ENCODE measurements at places on chromosomes 7 and 10.

DNA sequence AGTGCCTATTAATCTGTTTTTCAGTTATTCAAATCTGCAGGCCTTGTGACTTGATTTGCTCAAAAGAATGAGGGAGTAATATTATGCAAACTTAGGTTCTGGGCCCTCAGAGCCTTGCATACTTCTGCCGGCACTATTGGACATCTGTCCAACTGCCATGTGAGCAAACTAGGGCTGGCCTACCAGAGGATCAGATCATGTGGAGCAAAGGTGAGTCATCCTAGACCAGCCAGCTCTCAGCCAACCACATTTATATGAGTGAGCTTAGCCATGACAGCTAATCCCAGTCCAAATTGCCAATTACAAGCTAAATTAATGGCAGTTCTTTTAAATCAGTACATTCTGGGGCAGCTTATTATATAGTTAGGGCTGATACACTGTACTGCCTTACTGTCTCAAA lies 69.6 kb downstream of the SDHAF3 start:
- DNase-seq, result no peak

DNA sequence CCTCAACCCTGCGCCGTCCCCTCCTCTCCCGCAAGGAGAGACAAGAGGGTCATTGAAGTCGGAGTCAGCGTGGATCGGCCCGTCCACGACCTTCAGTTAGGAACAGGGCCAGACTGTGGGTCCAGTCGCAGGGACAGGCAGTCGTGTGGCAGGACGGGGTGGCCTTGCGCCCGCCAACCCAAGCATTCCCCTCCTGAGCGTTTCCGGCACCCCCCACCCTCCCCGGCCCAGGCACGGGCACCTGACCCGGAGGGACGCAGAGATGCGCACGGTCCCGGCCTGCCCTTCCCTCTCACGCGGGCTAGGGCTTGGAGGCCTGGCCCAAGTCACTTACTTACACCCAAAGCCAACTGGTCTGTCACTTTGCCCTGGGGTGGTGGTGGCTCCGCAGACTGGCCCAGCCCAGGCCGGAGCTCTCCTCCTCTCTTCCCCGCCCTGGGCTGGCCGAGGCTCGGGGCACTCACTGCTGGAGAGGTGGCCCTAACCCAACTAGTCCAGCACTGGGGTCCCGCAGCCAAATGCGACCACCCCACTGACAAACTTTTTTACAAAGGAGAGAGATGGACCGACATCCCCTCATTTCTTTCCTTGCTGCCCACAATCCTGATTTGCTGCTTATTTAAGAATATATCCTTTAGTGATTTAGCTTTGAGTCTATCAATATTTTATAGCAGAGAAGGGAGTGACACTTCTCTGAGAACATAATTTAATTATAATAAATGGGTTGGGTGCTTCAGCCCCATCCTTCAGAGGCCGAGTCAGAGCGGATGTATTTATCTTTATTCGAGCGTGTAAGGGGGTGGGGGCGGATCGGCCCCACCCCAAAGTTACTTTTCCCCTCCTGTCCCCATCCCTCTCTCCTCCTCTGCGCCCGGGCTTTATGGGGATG lies 1.2 kb upstream of the UNCX start:
- DNase-seq, result no peak

GRCh38 chr10:46559231-46559671 lies 2.8 kb upstream of the GPRIN2 start:
- no peak for DNase-seq

DNA sequence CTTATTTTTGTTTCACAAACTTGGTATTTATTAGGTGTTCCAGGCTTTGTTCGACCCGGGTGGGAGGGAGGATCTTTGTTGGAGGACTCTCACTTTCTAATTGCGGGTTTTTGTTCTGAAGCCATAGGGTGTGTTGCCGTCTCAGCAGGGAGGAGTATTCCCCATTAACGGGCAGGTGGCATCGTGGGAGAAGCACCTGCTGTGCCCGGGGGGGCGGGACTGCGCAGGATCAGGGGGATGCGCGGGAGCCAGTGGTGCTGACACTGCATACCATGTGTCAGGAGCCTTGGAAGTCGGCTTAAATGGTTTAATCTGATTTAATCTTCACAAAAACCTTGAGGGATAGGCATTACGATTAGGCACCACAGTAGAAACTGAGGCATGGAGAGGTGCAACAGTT lies 113.0 kb downstream of the MGMT start:
- DNase-seq, result no peak

DNA sequence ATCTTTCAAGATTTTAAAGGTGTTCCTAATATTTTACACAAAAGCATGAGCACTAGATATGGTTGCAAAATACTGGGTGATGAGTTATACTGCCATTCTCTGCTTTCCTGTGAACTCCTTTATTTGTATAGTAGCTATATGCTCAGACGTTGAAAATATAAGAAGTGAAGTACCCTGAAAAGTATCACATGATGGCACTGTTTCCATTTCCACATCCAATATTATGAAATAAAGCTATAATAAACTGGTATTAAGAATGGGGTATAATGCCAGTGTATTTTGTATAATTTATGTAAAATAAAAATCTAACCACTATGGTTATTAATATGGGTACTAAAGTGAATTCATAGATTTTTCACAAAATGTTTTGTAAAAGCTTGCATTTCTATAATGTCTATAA lies 79.6 kb upstream of the FOXP2 start:
- DNase-seq, result no peak

GRCh38 chr7:92916770-92917224 lies 80.4 kb upstream of the CDK6 start:
- DNase-seq, result no peak

- DNase-seq, result no peak
These were observed 11.7 kb downstream of the PTPRE start for GRCh38 chr10:127918572-127918971.

DNA sequence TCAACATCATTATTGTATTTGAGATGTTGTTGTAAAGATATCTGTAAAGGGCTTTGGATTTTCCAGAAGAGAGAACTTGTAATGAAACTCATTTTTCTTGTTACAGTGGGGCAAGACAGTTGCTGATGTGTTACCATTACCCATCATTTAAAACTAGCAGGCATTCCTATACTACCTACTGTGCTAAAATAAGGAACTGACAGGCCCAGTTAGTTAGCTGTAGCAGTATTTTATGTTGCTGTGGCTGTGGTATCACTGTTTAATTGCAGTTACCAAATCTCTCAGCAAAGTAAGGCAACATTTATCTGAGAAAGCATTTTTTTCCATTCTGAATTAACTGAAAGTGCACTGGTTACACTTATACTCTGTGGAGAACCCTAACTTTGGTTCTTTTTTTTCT lies 9.9 kb downstream of the ST7 start:
- no peak for DNase-seq

DNA sequence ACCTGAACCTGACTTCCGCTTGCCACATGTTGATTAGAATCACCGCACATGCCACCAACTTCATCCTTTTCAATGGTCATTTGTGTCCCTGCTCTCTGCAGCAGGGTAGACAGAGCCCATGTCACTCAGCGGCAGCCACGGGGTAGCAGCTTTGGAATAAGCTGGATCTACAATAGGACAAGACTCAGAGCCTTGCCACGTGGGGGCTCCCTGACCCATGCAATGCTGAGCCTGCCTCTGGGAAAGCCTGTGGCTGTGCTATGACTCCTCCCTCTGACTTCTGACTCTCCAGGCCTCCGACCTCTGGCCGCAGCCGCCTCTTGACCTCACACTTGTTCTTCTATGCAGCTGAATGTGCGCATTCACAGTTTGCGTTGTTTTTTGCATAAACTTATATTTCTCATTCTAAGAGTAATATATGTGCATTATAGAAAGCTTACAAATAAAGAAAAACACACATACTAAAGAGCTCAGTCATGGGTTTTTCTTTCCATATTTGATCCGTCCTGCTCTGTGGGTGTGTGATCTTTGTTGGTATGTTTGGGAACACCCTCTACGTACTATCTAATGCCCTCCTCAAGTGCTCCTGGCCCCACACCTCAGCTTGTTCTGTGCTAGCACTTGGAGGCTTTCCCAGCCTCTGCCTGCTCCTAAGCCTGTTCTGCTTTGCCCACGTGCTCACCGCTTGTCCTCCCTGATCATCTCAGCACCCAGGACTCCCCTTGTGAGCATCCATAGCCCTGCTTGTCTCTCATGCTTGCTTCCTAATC lies 198.0 kb upstream of the MKI67 start:
- no peak for DNase-seq

DNA sequence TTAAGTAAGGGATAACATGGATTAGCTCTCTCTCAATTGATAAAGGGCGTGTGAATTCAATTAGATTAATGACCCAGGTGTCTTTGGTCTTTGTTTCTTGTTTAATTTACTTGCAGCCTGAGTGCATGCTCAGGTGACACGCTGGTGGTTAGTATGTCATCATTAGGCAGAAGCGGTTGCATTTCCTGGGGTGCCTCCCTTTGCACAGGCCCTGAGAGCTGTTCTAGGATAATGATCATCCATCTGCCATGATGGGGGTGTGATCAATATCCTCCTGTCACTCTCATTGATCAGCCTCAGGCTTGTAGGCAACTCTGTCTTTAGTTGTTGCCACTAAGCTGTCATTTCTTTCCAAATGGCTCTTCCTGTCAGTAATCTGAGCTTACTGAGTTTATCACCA lies 99.6 kb upstream of the NPS start:
- DNase-seq, result no peak

DNA sequence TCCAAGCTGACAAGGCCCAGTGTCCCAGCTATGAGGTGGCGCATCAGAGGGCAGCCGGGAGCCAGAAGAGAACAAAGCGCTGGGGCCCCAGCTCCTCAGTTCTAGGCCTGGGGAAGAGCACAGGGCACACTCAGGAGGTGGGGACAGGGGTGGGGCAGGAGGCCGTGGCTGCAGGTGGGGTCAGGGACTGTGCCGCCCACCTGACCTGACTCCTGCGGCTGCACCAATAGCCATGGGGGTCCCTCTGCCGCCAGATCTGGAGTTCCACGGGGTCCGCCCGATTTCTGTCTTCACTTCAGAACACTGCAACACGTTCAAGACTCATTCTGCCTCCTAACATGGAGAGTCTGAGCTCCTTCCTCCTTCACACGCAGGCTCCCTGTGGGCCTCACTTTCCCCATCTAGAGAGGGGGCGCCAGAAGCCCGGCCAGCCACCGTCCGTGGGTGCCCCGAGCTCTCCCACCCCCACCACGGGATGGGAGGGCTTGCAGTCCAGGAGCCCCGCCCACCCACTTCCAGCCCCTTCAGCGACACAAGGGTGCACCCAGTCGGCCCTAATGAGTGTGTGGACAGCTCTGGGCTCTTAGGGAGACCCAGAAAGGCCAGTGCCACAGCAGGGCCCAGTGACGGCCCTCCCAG lies 278.3 kb downstream of the MAD1L1 start:
- no peak for DNase-seq

DNA sequence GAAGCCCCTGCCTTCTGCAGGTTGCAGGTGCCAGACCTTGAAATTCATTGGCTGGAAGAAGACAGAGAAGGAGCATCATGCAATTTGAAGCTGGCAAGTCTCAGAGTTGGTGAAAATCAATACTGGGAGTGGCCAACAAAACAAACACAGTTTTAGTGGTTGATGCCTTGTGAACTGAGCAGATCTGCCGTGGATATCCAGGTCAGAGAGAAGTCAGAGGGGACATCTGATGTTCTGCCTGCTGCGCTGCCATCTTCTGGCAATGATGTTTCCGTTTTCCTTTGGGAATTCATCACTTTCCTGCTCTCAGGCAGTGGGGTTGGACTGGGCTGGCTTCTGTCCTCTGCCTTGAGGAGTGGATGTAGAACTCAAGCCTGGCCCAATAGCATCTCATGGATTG lies 132.0 kb downstream of the RPS24 start:
- DNase-seq, result no peak

- no peak for DNase-seq
These were observed 1.2 kb upstream of the LSM8 start for GRCh38 chr7:118182593-118183427.

DNA sequence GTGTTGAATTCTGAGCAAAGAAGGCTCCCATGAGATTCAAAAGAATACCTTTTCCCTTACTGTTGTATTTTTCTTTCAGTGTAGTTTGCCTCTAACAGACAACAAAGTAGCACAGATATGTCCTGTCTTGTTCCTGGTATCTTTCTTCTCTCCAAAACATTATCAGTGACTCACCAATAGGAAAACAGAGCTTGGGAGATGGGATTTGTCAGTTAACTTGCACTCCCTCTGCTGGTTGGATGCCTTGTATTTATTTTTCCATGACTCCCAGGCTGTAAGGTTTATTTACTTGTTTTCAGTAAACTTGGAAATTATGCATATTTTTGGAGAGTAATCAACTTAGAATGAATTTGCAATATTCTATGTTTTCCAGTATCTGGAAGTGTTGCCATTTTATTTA lies 129.7 kb downstream of the SAMD9 start:
- peak; percentile 3 for DNase-seq

GRCh38 chr10:92760609-92761008 lies 70.9 kb downstream of the HHEX start:
- DNase-seq, result no peak

DNA sequence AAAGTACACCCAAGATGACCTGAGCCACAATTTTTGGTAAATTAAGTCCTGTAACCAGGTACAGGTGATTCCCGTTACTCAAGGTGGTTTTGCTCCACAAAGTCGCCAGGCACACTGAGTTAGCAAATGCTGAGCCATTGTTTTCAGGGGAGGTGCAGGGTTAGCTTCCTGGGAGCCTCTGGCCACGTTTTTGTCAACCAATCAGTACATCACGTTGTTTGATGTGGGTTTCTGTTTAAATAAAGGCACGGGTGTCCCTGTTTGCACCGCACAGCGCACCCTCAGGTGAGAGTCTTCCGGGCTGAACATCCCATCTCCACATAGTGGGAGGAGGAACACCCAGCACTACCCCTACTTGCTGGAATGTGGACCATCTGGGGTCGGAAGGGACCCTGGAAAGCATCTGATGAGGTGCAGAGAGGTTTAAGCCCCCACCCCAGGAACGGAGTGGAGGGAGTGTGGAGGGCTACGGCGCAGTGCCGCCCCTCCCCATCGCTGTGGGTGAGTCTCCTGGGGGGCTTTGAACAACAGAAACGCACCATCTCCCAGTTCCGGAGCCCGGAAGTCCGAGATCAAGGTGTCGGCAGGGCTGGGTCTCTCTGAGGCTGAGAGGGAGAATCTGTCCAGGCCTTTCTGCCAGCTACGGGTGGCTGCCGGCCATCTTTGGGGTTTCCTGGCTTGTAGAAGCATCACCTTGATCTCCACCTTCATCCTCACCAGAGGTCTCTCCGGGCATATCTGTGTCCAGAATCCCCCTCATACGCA lies 42.5 kb downstream of the PRKAG2 start:
- DNase-seq, result no peak

GRCh38 chr7:131654668-131655326 lies 98.4 kb upstream of the PODXL start:
- peak; percentile 65 for DNase-seq

DNA sequence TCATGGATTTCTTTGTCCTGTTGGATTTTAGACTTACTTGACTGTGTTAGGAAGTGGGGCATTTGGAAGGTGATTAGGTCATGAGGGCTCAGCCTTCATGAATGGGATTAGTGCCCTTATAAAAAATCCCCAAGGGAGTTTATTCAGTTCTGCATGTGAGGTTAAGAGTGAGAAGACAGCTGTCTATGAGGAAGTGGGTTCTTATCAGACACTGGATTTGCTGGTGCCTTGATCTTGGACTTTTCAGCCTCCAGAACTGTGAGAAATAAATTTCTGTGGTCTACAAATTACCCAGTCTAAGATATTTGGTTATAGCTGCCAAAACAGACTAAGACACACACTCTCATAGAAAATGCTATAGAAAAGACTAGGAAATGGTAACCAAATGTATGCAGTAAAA lies 724.7 kb upstream of the FZD8 start:
- no peak for DNase-seq

- DNase-seq, result no peak
These were observed 94.7 kb upstream of the PRSS58 start for GRCh38 chr7:142352543-142352942.

- no peak for DNase-seq
These were observed 20.7 kb downstream of the PRSS2 start for GRCh38 chr7:142791502-142791901.

- DNase-seq, result no peak
These were observed 64.8 kb downstream of the C10orf143 start for GRCh38 chr10:130045801-130046321.

Data from frontal cortex (tissue), 4 donors.